Inflammatory macrophage treated with lipopolysaccharide for 4 hours (primary cell): ENCODE measurements at places on chromosomes 2 and 18.

DNA sequence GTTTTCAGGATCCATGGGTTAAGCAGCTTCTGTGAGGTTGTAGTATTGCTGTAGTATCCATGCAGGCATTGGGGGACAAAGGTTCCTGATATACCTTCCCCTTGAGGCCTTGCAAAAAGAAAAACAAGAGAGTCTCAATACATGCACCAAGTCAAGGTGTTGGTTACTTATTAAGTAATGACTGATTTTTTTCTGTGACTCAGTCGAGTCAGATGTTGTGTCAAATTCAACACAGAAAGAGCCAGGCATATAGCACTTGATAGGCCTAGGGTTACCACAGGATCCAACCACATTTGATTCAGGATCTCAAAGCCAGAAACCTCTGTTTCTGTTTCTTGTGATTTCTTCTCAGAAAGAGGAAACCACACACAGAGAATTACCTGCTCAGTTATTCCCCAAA is 24.9 kb upstream of the CD8A start:
- no peak for DNase-seq

GRCh38 chr18:74326231-74326630 is 10.6 kb downstream of the C18orf63 start:
- no peak for DNase-seq

DNA sequence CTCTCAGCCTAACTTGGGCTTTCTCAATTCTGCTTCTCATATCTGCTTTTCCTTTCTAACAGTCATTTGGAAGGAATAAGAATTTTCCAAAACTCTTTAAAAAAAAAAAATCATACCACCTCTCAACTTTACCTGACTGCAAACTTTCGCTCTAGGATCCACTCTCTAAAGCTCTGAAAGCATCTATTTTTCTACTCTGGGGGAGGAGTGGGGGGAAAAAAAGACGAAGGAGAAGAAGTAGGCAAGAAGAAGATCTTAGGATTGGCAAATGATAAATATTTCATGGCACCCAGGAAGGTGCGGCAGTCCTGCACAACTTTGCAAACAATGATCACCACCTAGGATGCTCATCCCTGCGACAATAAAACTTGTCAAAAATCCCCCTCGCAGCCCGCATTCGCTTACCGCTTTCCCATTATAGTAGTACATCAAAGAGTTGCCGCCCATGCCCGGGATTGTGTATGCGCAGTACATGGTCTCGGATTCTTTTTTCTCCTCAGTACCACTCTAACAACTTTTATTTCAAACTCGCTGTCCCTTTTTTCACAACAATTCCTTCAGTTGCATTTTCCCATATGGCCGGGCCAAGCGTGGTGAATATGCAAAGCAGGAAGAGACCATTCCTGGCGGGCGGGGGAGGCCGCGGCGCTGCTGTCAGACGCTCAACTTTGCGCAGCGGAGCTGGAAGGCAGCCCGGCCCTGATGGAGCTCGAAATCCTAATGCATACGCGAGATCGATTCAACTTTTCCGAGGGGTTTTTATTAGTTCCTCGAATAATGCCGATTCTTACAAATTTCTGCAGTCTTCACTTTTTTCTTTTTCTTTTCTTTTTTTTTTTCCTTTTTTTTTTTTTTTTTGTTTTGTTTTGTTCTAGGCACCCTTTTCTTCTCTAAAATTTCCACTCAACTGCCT is 266.5 kb downstream of the TCF4 start:
- DNase-seq: peak; percentile 96

DNA sequence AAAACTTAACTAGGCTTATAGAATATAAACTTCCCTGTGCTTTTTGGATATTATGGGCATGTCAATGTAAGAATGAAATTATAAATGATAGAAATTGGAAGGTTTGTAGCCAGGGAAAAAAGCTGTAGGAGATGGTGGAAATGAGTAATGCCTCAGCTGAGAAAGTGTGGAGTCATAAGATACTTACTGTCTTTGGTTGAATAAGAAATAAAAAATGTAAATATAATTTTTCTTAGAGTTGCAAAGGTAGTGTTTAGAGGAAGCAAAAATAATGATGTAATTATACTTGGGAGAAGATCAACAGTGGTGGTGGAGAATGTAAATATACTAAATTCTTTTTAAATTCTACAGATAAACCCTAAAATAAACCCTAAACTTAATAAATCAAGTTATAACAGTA is 26.2 kb upstream of the RND3 start:
- no peak for DNase-seq

GRCh38 chr2:176755537-176756135 is 457.0 kb upstream of the HNRNPA3 start:
- no peak for DNase-seq
